ENCODE measurements at places on chromosomes 7 and 10.

GRCh38 chr7:154789404-154789803 lies 213.5 kb downstream of the PAXIP1 start:
- peak; percentile 5 for DNase-seq

DNA sequence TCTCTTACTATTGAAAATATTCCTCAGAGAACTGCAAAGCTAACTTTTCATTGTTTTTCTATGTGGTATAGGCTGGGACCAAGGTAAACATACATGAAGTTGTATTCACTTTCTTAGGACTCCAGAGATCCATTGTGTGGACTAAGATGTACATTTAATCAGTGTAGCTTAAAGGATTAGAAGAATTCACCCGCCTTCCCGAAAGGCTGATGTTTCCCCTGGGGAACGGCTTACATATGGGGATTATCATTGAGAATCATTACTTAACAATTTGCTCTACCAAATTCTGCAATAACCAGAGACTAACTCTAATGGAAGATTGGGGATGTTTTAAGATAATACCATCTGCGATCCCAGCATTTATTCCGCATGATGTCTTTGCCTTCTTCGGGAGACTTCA lies 257.1 kb upstream of the KIAA1217 start:
- no peak for DNase-seq

GRCh38 chr7:135188298-135188984 lies 17.9 kb upstream of the CYREN start:
- no peak for DNase-seq

- no peak for DNase-seq
These were observed 158.8 kb downstream of the SKAP2 start for GRCh38 chr7:26705567-26705966.

GRCh38 chr7:2195400-2196246 lies 37.1 kb downstream of the MAD1L1 start:
- no peak for DNase-seq

- no peak for DNase-seq
These were observed 17.7 kb upstream of the ZMIZ1 start for GRCh38 chr10:79050896-79051555.

DNA sequence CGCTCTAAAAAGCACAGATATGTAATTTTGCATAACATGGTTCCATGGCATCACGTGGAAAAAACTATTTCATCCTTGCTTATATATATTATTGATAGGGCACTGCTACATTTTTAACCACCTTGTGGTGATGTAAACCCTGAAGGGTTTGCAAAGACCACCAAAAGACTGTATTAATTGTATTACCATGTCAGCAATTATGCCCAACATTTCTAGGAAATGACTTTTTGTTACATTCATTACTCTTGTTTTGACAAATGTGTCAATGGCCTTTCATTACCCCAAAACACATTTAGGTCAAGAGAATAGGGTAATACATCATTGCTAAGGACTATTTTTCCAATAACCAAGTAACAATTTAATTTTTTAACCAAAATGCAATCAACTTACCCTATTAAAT lies 142.2 kb downstream of the NRCAM start:
- no peak for DNase-seq

- no peak for DNase-seq
These were observed 17.6 kb downstream of the SLC35B4 start for GRCh38 chr7:134298902-134299683.

DNA sequence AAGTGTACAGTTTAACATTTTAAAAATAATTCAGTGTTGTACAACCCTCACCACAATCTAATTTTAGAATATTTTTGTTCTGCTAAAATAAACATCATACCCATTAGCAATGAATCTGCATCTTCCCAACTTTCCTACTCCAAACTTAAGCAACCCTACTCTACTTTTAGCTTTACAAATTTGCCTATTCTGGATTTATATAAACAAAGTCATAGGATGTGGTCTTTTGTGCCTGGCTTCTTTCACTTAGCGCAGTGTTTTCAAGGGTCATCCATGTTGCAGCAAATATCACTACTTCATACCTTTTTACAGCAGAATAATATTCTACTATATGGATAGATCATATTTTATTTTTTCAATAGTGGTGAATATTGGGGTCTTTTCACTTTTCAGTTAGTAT lies 18.9 kb downstream of the CALML3 start:
- no peak for DNase-seq

DNA sequence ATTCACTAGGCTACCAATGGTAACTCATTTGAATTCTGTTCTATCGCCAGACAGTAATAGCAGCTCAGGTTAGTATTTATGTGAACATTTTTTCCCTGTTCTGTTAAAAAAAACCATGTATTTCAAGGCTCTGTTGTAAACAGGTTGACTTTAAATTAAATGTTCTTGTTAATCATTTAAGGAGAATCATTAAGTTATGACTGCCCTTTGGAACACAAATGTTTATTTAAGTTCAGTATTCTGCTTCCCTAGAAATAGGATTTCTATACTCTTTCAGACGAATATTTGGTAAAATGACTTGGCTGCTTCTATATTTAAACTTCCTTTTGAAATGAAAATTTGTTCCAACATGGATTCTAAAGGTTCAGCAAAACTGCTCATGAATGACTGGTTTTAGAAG lies 13.1 kb upstream of the CROT start:
- DNase-seq = no peak

All from MV-4-11 (cell line).